ENCODE measurements at places on chromosomes 7 and 10.
A peak's percentile ranks its signal among the peaks of the same experiment; 100 is the strongest.

GRCh38 chr7:13421776-13422175, 567.7 kb downstream of the ETV1 start:
- DNase-seq, result no peak

DNA sequence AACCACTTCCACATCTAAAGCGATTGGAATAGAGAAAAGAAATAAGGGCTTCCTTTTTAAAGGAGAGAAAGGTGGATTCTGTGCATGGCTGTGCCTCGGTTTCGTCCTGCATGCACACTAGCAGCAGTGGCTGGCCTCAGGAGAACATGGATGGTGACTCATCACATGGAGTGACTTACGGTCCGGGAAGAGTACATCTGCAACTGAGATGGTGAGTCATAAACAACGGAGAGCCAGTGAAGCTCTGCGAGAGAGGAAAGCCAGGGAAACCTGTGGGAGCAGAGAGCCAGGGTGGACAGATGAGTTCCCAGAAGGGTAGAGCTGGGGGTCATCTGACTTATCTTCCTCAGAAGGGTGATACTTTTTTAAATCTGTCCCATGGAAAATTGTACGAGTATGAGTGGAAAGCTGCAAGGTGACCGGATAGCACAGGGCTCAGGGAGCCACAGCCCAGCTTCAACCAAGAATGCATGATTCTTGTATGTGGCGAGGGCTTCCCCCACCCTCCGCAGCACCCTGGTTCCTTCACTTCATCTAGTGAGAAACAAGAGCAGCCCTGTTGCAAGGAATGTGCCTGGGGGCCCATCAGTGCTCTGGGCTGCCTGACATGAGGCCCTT, 259.1 kb downstream of the KLF6 start:
- DNase-seq, result no peak

GRCh38 chr7:14999331-14999730, 96.8 kb upstream of the DGKB start:
- DNase-seq, result no peak

DNA sequence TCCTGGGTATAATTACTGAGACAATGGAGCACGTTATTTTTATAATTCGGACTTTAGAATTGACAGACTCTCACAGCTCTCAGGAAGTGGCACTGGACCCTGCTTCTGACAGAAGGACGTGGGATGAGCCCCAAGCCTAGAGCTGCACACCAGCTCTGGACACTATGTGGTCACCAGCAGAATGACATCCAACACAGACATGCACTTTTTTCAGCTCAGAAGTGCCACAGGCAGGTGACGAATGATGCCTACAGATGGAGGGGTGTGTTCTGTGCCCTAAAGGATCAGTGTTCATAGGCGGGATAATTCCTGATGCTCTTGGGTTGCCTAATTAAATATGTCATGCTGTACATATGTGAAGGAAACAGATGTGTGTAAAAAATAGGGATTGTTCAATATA, 87.9 kb downstream of the VIPR2 start:
- DNase-seq, result no peak

- no peak for DNase-seq
Observed at GRCh38 chr7:30731581-30731980, 20.4 kb upstream of the INMT start.

GRCh38 chr7:2012981-2013380, 219.8 kb downstream of the MAD1L1 start:
- peak; percentile 31 for DNase-seq
